ENCODE measurements at places on chromosomes 13 and 19.

DNA sequence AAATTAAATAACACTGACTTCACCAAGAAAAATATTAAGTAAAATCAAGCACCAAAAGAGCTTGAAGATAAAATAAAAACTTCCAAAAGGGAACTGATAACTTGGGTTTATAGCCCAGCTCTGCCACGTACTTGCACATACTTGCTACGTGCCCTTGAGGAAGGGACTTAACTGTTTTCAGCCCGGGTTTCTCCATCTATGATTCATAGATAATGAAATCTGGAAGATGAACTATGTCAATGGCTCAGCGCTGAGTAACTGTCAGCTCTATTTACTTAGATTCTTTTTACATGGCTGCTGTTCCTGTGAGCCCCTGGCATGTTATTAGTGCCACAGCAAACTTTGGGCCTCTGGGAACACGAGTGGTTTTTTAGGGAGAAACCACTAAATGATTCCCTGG lies 9.6 kb upstream of the ZC3H13 start:
- H3K4me1 ChIP-seq, result peaks cover 13% of the 10 kb centered on the region
- H3K4me3 ChIP-seq, result no peak overlapping the region
- no peaks in the 10 kb centered on the region for H3K36me3 ChIP-seq
- H3K27me3 ChIP-seq, result no peaks in the 10 kb centered on the region

- peaks cover 35% of the 10 kb centered on the region for H3K36me3 ChIP-seq
- no peaks in the 10 kb centered on the region for H3K27me3 ChIP-seq
- no peak overlapping the region for H3K4me3 ChIP-seq
- no peak for DNase-seq
- H3K27ac ChIP-seq, result no peak overlapping the region
These were observed 6.8 kb downstream of the PARP4 start for GRCh38 chr13:24505756-24506155.

DNA sequence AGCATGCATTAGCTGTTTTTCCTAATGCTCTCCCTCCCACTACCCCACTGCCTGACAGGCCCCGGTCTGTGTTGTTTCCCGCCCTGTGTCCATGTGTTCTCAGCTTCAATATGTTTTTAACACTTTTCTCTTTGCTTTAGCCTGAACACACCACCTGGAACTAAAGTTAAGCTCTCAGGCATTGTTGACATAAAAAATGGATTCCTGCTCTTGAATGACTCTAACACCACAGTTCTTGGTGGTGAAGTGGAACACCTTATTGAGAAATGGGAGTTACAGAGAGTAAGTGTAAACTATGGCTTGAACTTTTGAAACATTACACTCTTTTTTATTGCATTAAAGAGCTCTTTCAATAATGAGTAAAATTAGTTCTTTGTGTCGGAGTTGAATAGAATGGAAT lies 70.1 kb downstream of the TDRD3 start:
- no peak for DNase-seq
- H3K4me3 ChIP-seq, result no peak overlapping the region
- no peaks in the 10 kb centered on the region for H3K4me1 ChIP-seq
- H3K27ac ChIP-seq, result no peak overlapping the region
- H3K36me3 ChIP-seq, result no peaks in the 10 kb centered on the region

DNA sequence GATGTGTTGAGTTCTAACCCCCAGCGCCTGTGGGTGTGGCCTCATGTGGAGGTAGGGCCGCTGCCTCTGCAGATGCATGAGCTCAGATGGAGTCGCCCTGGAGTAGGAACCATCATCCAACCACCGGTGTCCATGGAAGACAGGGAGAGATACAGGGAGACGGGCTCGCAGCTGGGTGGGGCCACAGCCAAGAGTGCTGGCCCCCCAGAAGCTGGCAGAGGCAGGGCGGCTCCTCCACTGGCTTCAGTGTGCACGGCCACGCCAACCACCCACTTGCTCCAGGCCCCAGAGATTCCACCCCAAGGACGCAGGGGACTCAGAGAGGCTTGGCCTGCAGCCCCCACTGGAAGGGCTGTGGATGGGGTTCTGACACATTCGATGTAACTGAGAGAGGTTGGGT lies 5.4 kb upstream of the MCF2L start:
- no peaks in the 10 kb centered on the region for H3K36me3 ChIP-seq
- H3K27ac ChIP-seq, result no peak overlapping the region
- H3K4me1 ChIP-seq, result no peaks in the 10 kb centered on the region
- H3K27me3 ChIP-seq, result peaks cover 29% of the 10 kb centered on the region
- no peak overlapping the region for H3K4me3 ChIP-seq

DNA sequence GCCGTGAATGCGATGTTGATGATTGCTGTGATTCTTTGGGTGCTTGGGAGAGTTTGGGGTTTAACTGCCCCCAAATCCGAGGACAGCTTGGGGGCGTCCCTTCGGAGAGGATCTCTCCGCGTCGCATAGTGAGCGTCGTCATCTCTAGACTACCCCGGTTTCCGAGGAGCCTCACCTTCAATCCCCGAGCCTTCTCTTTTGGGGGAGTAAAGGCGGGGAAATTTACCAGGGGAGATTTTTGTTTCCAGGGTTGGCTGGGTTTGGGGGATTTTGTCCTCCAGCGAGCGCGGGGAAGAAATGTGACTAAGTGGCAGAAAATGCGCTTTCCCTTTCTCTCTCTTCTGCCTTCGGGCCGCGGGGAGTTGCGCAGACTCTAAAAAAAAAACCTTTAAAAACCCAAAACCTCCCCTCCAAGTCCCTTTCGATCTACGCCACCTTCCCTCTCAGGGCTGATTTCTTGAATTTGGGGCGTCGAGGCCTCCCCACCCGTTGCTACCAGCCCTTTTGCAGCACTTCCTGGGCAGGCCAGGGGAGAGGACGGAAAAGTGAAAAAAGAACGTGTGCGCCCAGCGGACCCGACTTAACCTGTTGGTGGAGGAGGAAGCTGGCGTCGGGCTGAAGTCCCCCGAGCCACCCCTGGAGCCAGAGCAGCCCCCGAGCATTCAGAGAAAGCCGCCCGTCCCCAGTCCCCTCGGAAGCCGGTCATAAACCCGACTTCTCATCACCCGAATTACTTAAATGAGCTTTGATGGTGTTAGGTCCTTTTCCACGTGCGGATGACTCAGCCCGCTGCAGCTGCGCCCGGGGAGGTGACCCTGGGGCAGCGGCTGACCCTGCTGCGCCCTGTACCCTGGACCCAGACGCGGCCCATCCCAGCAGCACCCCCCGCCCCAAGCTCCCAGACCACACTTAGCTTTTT lies 17.7 kb downstream of the NFIX start:
- peak overlapping the region; percentile 84 for H3K27ac ChIP-seq
- no peak for DNase-seq
- H3K36me3 ChIP-seq, result no peaks in the 10 kb centered on the region
- H3K4me3 ChIP-seq, result peak overlapping the region; percentile 23
- H3K4me1 ChIP-seq, result peaks cover 28% of the 10 kb centered on the region

DNA sequence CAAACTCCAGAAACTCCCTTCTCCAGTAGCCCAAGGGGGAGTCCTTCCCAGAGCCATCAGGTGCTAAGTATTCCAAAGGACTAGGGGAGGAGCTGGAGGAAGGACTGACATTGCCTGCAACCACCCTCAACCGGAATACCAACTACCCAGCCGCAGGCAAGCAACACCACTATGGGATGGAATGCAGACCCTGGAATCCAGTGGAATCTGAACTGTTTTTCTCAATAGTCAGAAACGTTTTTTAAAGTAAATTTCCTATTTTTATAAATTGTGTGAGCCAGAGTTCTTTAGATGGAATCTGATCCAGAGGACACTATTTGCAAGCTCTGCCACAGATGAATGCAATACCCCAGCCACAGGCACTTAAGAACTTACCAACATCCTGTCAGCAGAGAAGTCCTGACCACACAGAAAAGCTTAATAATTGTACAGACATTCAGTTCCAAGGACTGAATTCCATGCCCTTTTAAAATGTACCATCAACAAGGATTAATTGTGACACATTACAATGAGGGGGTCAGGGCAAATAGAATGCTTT lies 92.1 kb downstream of the USP12 start:
- no peak overlapping the region for H3K4me3 ChIP-seq
- peaks cover 8% of the 10 kb centered on the region for H3K36me3 ChIP-seq
- no peaks in the 10 kb centered on the region for H3K27me3 ChIP-seq
- no peak for DNase-seq

GRCh38 chr13:37914781-37915391 lies 45.3 kb upstream of the TRPC4 start:
- no peaks in the 10 kb centered on the region for H3K36me3 ChIP-seq
- DNase-seq, result no peak
- no peak overlapping the region for H3K27ac ChIP-seq

All from RWPE2 (cell line).